ENCODE measurements at places on chromosomes 6 and 20. TPM values are rescaled to one million over a fixed set of nuclear protein-coding genes. Genes with fewer than 3 reads are reported as not detected.

GNAS-AS1 gene
- not detected for total RNA-seq

ZNF334 gene
- total RNA-seq: 0.21 TPM

NR2E1 gene
- total RNA-seq: not detected

NOTCH4 gene
- 1.0 TPM for total RNA-seq

CFB gene
- total RNA-seq: not detected

ATAT1 gene
- 5.6 TPM for total RNA-seq

NRSN1 gene
- not detected for total RNA-seq

NUP153 gene
- 66.3 TPM for total RNA-seq

FNDC1 gene
- not detected for total RNA-seq

POPDC3 gene
- not detected for total RNA-seq

COL21A1 gene
- not detected for total RNA-seq

STMND1 gene
- total RNA-seq: not detected

PPP1R18 gene
- total RNA-seq: 117 TPM

NOX3 gene
- total RNA-seq: not detected

DCDC2 gene
- 0.15 TPM for total RNA-seq

DTD1 gene
- 22.8 TPM for total RNA-seq

GPR63 gene
- total RNA-seq: 0.96 TPM

CLVS2 gene
- not detected for total RNA-seq

FRK gene
- not detected for total RNA-seq

PARD6B gene
- total RNA-seq: 6.8 TPM

MOCS3 gene
- total RNA-seq: 3.8 TPM

TMEM200A gene
- 2.3 TPM for total RNA-seq

HTR1E gene
- not detected for total RNA-seq

TCP1 gene
- 196 TPM for total RNA-seq

KHDC1L gene
- total RNA-seq: not detected

AGER gene
- total RNA-seq: 22.2 TPM
